Activated CD4-positive, CD25-positive, alpha-beta regulatory T cell (primary cell): ENCODE measurements at places on chromosomes 11 and 22.

DNA sequence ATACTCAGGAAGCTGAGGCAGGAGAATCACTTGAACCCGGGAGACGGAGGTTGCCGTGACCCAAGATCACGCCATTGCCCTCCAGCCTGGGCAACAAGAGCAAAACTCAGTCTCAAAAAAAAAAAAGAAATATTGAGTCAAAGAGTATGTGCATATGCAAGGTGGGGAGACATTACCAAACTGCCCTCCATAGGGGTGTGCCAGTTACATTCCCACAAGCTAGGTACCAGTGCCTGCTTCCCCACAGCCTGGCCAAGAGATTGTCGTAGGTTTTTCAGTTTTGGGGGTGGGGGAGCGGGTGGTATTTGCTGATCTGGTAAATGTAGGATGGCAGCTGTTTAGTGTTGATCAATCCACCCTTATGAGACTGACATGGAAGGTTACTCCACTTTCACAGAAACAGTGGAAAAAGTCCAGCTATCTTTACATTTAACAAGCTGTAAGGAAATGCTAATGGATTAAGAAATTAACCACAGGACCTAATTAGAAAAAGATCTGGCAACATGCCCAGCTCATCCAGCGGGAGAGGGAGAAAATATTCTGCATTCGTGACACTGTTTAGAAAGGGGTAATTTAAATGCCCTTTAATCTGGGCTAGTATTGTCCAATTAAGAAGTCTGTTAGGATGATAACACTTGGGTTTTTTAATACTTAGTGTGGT lies 89.4 kb downstream of the PACS1 start:
- DNase-seq: no peak

DNA sequence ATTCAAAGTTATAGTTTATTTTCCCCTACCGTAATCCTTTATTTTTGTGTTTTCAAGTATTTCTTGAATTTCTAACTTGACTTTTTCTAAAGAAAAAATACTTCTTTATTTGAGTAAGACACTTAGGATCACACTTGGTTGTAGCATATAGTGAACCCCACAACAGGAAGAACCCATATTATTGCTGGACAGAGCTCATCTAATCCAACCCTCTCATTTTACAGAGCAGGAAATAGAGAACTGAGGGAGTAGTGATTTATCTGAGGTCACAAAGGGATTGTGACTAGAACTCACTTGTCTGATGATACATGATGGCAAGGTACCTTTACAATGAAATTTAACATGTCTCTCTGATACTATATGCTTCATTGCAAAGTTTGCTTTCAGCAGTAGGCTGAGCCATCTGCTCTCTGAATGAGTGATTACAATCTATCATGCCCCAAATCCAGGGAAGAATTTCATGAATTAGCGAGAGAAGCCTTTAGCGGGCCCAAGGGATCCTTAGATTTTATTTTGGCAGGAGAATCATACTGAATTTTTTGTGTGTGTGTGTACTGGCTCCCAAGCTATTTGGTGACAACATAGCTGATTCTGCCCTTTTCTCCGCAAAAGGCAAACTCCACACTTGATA lies 9.8 kb downstream of the SLC17A6 start:
- no peak for DNase-seq

DNA sequence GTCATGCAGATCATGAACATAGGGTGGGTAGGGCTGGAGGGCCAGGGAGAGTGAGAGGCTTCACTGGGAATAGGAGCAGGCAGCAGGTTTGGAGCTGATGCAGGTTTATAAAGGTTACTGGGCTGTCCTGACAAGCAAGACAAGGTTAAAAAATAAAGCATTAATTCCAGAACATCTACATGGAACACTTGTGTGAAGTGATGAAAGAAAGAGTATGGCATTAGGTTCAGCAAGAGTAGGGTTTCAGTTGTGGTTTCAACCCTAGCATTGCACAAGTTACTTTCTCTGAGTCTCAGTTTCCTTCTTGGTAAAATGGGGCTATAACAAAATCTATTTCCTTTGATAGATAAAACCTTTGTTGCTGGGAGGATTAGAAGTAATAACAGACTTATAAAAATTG lies 114.6 kb upstream of the SESN3 start:
- no peak for DNase-seq

DNA sequence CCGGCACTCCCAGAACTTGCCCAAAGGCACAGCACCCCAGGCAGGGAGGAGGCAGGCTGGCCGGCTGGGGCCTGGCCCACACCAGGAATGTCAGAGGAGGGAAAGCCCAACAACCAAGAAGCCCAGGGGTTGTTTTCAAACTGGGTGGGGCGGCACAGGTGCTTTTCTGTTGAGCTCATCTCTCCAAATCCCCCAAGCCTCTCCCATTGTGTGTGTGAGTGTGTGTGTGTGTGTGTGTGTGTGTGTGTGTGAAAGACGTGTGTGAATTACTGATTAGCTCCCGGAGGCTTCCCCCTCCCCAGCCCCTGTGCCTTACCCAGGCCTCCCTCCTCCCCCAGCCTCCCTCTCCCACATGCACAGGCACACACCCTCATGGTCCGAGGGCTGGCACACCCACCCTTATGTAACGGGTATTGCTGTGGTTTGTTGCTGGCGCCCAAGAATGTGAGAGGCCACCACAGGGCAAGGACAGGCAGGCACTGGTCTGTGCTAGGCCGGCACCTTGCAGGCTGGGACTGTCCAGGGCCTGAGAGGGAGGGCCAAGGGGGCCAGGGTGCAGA lies 15.9 kb downstream of the TRIM29 start:
- DNase-seq: no peak

GRCh38 chr22:50218996-50219727 lies 18.4 kb downstream of the SELENOO start:
- no peak for DNase-seq

DNA sequence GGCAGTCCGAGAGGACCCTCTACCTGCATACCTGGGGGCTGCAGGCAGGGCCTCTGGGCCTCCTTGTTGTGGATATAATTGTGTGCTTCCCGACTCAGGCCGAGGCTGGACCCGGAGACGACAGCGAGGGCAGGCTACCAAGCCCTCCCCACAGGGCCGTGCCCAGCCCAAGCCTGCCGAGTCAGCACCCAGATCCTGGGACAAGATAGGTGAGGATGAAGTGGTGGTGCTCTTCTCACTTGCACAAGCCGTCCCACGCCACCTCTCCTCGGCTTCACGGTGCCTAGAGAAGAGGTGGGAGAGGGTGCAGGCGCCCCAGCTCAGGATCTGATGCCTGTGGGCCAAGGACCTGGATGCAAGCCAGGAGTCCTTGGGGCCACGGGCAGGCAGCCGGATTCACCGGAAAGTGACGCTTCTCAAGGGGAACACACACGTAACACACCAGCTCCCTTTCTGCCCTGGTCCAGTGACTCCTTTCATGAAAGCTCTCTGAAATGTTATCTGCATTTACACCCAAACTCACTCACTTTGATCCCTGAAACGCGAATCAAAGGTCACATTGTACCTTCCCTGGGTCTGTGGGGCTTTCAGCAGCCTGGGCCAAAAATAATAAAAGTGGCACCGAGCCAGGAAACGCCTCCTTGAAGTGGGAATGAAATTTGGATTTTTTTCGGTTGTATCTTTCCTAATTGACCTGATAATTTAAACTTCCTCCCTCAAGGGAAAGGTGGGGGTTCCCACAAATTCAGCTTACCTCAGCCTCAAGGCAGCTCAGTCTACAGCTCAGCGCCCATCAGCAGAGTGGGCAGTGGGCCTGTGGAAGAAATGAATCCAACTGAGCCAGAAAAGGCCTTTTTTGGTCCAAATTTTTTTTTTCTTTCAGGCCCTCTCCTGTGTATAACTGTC lies 1.1 kb upstream of the GNB1L start:
- DNase-seq: peak; percentile 36

DNA sequence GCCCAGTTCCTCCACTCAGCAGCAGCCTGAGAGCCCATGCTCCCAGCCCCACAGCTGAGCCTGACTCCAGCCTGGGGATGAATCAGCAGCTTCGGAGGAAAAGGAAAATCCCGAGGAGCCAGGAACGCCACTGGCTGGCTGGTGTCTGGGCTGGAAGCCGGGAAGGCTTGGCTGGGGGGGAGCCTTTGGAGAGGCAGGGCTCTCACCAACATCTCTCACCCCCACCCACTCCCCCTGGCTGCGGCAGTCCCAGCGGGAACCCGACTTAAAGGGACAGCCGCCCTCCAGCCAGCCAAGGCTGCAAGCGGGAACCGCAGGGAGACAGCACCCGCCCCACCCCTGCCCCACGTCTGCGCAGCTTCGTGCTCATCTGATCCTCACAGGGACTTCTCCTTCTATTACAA lies 28.4 kb downstream of the KIAA0930 start:
- DNase-seq: no peak

GRCh38 chr11:95674657-95675358 lies 114.8 kb downstream of the FAM76B start:
- peak; percentile 16 for DNase-seq

GRCh38 chr22:49008682-49009235 lies 818.9 kb downstream of the BRD1 start:
- DNase-seq: no peak

DNA sequence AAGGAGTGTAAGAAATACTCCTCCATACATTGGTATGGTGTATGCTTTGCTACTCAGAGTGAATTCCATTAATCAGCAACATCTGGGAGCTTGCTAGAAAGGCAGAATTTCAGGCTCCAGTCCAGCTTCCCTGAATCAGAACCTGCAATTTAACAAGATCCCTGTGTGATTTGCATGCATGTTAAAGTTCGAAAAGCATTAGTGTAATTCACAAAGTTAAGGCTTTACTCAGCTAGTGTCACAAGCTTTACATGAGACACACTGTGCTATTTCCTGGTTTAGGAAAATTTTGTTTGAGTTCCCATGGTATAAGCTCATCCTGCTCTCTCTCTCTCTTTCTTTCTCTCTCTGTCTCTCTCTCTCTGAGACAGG lies 37.0 kb upstream of the HEPHL1 start:
- DNase-seq: no peak

DNA sequence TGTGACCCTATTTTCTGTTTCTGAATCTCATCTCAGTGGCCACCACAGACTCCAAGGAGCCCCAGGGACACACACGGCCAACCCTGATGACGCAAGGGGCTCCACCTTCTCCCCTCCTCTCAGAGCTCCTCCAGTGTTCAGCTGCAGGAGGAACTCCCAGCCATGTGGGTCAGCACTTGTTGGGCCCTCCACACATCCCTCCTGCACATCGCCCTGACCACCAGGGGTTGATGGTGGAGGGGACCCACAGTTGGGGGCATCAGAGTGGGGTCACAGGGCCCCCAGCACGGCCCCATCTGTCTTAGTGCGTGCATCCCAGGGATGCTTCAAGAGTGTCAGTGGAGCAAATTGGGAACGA lies 499.6 kb downstream of the BRD1 start:
- DNase-seq: no peak

- DNase-seq: no peak
Measured at GRCh38 chr11:122383186-122383585, 267.2 kb upstream of the BLID start.

- DNase-seq: no peak
Measured at GRCh38 chr11:117642396-117642795, 154.6 kb downstream of the DSCAML1 start.

DNA sequence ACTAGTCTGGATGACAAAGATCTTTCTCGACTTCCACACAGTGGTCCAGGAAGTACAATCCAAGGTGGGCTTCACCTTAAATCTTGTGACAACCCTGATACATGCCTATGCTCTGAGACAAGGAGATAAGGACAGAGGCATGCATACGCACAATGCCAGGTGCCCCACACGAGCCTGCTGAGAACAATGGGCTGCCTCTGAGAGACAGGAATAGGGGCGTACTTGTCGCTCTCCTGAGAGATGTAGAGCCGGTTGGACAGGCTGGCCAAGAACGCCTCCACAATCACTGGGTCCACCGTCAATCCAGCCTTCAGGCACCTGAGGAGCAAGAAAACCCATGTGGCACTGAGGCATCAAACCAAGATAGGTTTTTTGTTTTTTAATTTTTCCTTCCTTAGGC lies 25.5 kb downstream of the SERPIND1 start:
- DNase-seq: no peak

GRCh38 chr11:127002669-127003259 lies 2.2 kb upstream of the KIRREL3 start:
- no peak for DNase-seq

DNA sequence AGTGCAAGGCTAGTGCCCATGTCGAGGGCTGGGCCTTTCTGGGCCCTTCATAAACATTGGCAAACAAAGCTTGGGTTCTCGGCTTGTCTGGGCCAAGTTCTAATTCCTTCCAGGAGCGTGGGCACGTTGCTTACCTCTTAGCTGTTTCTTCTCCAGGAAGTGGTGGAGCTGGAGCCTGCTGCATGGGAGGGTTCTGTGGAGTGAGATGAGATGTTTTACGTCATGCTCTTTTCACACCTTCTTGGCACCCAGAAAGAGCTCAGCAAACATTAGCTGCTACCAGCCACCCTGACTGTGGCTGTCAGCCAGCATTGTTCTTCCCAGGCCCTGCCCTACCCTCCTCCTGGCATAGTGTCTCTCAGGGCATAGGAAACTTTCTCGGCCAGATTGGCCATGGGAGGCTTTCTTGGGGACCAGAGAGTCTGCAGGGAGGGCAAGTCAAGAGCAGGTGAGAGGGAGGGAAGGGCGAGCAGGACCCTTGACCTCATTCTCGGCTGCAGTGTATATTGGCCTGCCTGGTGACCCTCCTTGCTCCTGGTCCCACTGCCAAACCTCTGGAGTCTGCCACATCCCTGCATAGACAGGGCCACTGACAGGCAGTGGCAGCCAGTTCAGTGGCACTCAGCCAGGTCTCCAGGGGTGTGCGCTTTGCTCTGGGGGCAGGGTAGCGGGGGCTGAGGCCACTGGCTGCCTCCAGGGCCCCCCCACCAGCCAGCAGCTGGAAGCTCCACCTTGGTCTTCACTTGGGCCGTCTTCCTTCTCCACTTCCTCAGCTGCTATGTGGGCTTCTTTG lies 98.8 kb downstream of the BCR start:
- DNase-seq: no peak

DNA sequence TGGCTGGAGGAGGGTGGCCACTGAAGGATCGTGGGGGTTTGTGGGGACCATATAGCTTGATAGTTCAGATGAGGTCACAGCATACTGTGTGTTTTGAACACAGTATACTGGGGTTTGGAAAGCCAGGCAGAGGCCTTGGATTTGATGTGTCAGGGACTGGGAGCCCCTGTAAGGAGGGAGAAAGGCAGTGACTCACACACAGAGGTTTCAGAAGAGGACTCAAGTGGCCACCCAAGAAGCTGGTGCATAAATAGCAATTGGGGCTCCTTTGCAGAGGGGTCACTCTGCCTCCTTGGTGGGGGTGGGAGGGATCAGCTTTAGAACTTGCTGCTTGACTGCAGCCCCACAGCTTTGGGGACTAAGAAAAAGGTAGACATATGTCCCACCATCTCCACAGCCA lies 39.3 kb downstream of the SLC5A1 start:
- DNase-seq: no peak

GRCh38 chr11:975827-976226 lies 50.2 kb downstream of the AP2A2 start:
- DNase-seq: no peak

DNA sequence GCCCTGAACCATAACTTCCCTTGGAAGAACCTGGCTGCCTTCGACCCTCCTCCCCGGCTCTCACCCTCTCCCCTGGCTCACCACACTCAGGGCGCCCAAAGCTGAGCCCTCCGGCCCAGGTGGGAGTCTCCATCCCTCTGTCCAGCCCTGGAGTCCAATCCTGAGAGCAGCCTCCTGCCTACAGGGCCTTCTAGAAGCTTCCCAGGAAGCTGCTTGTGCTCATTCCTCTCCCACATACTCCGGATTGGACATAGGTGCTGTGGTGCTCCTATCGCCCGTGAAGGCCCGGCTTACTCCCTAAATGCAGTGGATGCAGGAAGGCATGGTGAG lies 1332.0 kb downstream of the BRD1 start:
- no peak for DNase-seq
